AG04449 (cell line): ENCODE measurements at places on chromosomes 2 and 18.
A peak's percentile ranks its signal among the peaks of the same experiment; 100 is the strongest.

DNA sequence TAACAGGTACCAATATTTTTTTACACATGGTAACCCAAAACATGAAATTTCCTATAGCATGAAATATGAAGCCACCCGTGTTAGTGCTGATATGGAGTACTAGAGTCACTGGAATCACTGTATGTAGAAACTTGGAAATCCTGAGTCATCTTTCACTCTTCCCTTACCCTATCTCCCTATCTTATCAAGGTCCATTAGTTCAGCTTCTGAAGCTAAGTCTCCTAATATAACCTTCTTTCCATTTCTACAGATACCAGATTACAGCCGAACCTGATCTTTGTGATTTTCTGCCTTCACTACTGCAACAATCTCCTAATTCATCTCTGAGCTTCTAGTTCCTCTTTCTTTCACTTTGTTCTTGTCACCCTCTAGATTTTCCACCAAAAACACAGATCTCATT, 59.0 kb downstream of the SEPTIN10 start:
- DNase-seq: no peak

- DNase-seq: no peak
Measured at GRCh38 chr2:136025057-136025973, 39.9 kb upstream of the DARS1 start.

DNA sequence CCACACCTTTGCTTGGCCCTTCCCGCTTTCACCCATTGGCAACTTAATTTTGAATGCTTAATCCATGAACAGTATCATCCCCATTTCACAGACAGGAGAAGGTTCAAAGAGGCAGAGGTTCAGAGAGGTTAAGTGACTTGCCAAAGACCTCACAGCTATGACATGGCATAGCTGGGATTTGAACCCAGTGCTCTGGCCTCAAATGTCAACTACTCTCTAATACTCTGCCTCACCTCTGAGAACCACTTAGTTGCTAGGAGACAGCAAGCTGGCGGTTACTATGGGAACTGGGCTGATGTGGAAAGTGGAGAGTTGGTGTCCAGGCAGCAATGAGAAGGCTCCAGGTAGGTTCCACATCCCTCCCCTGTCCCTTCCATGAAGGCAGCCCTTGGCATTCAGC, 15.8 kb upstream of the PRSS56 start:
- no peak for DNase-seq

DNA sequence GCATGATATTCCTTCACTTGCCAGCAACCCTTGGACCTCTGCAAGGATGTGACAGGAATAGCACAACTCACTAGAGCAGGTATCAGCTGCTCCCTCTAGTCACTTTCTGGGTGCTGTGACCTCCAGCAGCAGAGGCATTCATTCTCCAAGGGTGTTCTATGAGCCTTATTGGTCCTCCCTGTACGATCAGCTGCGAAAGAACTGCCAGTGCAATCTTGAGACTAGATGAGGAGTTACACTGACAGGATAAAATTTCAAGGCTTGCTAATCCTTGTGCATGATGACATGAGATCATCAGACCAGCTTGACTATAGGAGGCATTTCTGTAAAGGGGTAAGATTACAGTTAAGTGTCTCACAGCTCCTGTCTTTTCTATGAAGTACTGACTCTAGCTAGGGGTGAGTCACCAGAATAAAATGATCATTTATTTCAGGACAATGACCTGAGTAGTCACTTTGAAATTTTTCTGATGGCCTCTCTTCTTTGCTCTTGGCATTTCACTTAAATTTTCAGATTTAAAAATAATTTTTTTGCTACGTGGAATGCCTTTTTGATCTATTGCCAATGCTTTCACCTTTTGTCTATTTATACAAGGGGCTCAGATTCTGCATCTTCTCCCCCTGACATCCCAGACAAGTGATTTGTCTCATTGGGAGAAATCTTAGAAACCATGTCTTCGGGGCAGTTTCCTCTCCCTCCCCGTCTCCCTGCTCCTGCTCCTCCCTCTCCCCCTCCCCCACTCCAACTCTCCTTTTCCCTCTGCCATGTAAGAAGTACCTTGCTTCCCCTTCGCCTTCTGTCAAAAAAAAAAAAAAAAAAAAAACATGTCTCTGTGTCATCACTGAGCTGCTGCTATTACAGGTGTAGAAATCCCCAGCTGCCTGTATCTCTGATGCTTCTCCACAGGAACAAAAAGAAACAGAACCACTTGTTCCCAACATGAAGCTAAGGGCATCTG, 49.2 kb upstream of the FRZB start:
- peak; percentile 68 for DNase-seq

- DNase-seq: no peak
Measured at GRCh38 chr2:18682681-18683080, 93.3 kb upstream of the NT5C1B start.
